ENCODE measurements at places on chromosomes 1 and 21. TPM values are rescaled to one million over a fixed set of nuclear protein-coding genes. Genes with fewer than 3 reads are reported as not detected.

The FMO4 gene
- 1.8 TPM for total RNA-seq

The CELA2A gene
- total RNA-seq = not detected

The FCAMR gene
- not detected for total RNA-seq

The TFF2 gene
- not detected for total RNA-seq

The LCE1C gene
- total RNA-seq = not detected

The NME7 gene
- total RNA-seq = 10.6 TPM

The RPTN gene
- total RNA-seq = not detected

The CCDC17 gene
- 2.8 TPM for total RNA-seq

The OR2G6 gene
- total RNA-seq = not detected

The FAAP20 gene
- 60.3 TPM for total RNA-seq

The GSTM3 gene
- 12.4 TPM for total RNA-seq

The CR1 gene
- total RNA-seq = not detected

The CYYR1 gene
- total RNA-seq = not detected

The SLAMF8 gene
- 1.2 TPM for total RNA-seq

The HFM1 gene
- not detected for total RNA-seq

The LRRC40 gene
- 23.3 TPM for total RNA-seq
